ENCODE measurements at places on chromosomes 4 and X. TPM values are rescaled to one million over a fixed set of nuclear protein-coding genes. Genes with fewer than 3 reads are reported as not detected.

- no peak for DNase-seq
Observed at GRCh38 chr4:151407018-151407417, 2.0 kb upstream of the FHIP1A start.

DNA sequence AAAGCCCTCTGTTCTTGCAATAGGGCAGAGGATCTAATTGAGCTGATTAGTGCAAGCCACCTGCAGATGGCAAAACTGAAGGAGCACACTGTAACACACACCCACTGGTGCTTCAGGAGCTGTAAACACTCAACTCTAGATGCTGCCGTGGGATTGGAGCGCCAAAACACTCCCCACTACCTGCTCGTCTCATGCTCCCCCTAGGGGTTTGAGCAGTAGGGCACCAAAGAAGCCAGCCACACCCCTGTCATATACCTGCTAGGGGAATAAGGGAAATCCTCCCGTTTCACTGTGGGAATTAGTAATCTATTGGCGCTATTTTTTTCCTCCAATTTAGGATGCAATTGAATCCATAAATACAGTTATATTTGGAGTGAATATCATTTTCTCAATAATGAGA is 360.2 kb downstream of the GLUD2 start:
- no peak for DNase-seq

GRCh38 chrX:47643926-47644325 is 6.4 kb downstream of the ELK1 start:
- no peak for DNase-seq

GRCh38 chr4:124389591-124389990 is 322.9 kb downstream of the ANKRD50 start:
- no peak for DNase-seq

DNA sequence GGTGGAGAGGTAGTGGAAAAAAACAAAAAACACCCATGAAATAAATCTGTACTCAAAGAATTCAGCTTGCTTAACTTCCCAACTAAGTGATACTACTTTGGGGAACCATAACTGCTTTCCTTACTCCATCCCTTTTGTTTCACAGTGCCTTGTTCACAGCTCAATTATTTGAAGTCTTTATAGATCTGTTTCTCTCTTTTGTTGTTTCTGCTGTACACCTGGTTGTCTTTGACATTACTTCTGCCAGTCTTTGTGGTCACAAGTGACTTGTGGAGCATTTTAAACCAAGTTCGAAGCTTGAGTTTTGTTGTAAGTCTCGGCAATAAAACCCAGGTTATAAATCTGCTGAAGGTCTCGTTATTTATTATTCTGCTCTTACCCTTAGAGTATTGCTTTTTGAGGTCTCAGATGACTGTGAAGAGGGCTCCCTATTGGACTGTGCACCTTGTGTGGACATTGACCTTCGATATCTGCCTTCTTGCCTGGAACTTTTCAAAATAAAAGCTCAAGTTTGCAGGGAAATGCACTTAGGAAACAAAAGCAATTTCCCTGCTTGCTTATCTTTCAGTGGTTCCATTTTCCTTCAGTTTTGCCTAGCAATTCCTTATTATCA is 59.8 kb downstream of the ANK2 start:
- no peak for DNase-seq

DNA sequence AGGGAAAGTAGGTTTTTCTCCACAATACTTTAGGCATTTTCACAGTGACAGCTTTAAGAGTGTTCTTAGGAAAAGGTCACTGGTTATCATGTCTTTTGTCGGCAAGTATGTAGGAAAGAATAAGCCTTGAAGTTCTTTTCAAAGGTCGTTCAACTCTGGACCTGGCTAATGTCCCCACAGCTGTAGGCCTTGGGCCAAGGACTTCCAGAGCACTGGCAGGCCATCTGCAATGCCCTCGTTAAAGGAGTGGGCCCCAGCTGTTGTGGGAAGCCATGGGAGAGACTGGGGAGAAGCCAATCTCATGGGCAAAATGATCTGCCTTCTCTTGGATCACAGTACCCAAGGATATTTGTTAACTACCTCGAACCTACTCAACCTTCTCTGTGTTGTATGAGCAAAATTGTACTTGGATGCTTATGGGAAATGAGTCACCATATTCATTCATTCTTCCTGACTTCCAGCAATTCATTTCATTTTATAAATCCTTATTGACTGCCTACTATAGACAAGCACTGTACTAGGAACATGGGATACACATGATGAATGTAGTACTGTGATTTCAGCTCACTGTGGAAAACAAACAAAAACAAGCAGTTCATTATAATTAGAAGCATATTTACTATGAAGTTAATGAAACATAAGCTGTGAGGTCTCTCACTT is 141.1 kb upstream of the KIT start:
- no peak for DNase-seq

DNA sequence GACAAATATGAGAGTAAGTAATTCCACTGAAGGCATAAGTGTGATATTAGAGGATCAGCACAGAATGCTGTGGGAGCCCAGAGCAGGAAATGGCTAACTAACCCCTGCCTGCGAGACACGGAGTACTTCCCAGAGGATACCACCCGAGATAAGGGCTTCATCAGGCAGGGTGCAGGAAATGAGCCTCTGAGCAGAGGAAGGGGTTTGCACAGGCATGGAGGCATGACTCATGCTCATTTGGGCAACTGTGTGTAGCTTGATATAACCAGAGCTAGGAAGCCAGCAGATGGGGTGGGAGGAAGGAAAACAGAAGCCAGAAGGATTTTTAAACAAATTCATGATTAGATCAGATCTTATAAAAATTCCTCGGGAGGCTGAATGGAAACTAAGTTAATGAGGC is 70.0 kb upstream of the TSPAN5 start:
- no peak for DNase-seq

DNA sequence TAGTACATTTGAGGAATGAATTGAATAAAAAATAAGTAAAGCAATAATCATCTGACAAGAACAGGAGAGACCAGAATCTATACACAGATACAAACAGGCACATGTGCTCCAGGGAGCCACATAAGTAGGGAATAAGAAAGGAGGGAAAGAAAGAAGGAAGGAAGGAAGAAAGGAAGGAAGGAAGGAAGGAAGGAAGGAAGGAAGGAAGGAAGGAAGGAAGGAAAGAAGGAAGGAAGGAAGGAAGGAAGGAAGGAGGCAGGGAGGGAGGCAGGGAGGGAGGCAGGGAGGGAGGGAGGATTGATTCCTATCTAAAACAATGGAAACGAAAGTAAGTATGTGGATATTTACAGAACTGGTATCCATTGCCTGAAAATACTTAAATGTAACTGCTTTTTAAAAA is 475.8 kb downstream of the NLGN4X start:
- DNase-seq = no peak

- no peak for DNase-seq
Observed at GRCh38 chr4:139256349-139256748, 23.7 kb downstream of the MGARP start.

DNA sequence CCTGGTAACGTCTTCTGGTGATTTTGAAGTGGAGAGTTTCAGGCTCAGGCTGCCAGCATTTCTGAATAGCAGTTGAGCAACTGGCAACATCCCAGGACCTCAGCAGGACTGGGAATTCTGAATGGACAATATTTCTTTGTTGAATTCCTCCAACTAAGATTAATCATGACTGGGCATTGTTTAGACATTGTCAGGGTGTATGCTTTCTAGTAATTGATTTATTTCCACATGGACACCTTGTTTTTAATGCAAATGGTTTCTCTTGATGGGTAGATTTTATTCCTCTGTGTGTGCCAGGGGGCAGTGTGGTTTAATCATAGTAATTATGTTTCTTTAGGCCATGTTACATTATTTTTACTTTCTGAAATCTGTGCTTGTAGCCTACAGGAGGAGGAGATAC is 1004.7 kb upstream of the LCORL start:
- no peak for DNase-seq

GRCh38 chrX:95040104-95040503 is 1366.1 kb downstream of the FAM133A start:
- no peak for DNase-seq

GRCh38 chrX:47174376-47174775 is 19.3 kb upstream of the UBA1 start:
- DNase-seq = no peak

DNA sequence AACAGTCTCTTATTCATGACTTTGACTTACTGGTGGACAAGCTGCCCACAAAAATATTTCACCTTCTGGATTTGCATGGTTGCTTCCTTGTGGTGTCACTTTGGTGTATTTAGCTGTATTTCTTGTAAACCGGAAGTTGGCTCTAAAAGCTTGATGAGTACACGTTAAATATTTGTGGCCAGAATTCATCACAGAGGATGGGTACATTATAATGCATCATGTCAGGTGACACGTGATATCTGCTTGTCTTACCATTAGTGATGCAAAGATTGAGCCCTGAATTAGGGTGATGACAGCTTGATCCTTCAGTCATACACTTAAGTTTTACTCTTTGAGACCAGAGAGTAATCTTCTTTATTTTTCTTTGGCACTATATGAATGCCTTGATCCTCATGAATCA is 188.3 kb upstream of the RPS6KA3 start:
- no peak for DNase-seq

DNA sequence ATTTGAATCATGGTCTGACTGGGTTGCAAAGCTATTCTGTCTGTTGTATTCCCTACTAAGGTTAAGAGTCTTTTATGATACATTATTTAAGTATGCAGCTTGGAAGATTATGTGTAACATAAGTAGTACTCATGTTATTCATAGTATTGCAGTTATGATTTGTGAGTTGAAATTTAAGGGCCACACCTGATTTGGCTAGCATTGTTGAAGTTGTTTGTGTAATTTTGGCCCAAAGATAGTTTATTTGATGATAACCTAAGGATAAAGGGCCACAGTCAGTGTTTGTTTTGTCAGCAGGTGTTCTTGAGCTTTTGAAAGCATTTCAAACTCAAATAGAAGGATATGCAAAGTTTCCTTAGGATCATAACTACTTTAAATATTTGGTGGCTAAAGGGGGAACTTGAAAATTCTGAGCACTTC is 38.9 kb downstream of the NUDT9 start:
- DNase-seq = no peak

DNA sequence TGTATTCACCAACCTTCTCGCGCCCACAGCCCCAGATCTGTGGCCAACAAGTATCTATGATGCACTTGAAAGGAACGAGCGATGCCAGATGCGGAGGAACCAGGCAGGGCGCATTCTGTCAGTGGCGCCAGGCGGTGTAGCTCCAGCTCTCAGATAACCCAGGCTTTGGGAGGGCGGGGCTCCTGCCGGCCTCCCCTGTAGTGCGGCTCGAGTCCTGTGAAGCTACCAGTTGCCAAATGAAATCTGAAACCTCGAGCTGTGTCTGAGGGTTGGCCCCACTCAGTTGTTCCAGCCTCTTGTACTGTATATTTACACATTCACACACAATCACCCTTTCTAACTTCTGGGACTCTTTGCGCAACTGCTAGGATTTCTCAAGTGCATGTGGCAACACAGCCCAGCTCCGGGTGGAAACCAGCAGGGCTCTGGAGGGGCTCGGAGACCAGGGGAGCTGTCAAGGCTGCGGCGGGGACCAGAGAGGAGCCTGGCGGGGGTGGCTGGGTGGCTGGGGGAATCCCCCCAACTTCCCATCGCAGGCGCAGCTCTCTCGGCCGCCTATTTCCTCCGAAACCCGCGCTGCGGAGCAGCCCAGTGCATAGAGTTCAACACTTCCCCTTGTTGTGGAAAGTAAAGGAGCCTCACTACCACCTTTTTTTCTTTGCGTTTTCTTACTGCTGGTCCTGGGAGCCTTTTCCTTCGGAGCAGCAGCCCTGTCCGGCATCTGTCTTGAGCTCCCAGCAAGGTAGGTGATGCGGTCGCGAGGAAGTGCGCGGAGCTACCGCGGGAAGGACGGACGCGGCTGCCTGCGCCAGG is at the start of gene ARHGAP24:
TSS of gene ARHGAP24 (plus strand) at position 333 of the 813 bp plus-strand sequence.
- DNase-seq = no peak

DNA sequence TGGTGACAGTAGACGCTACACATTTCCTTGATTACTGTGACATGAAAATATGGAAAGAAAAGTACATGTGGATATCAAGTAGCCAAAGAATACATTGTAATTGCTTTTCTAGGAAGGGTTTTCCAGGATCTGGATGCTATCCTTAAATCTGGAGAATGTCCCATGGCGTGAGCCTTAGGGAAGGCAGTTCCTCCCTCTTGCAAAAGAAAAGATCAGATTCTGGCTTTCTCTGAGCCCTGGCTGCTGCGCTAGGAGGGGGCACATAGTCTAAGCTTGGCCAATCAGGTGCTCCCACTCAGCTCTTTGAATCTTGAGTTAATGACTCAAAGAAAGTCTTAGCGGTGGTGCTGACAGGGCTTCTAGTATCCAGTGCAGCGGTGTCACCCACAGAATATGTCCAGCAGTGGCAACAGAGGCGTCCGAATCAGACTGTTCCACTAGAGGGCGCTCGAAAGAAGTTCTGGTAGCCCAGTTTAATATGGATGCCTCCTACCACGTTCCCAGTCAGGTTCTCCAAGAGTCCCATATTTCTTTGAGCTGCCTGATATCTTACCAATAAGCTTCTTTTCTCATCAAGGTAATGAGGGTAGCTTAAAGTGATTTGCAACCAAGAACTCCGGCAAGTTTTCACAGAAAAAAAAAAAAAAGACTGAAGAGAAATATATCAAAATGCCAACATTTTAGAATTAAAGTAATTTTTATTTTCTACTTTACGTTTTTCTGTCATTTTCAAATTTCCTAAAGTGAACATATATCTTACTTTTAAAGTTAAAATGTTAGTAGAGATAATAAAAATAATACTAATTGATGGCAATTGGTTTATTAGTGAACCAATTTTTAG is 213.4 kb upstream of the S100G start:
- DNase-seq = peak; percentile 10

ENPEP gene
- not detected for total RNA-seq

HSFX2 gene
- not detected for total RNA-seq

NIPAL1 gene
- total RNA-seq = 0.91 TPM

ADH7 gene
- total RNA-seq = not detected

TMEM129 gene
- 18.4 TPM for total RNA-seq

HSD17B13 gene
- not detected for total RNA-seq

CFAP99 gene
- total RNA-seq = 0.32 TPM

PPEF2 gene
- 0.10 TPM for total RNA-seq

FATE1 gene
- not detected for total RNA-seq

SRPK3 gene
- not detected for total RNA-seq

Data from T-helper 17 cell (primary cell).